ENCODE measurements at places on chromosomes 3 and 15.

GRCh38 chr3:115524549-115524948 lies 98.8 kb upstream of the GAP43 start:
- no peak for DNase-seq

- DNase-seq: no peak
Measured at GRCh38 chr3:16373341-16373946, 108.4 kb downstream of the OXNAD1 start.

DNA sequence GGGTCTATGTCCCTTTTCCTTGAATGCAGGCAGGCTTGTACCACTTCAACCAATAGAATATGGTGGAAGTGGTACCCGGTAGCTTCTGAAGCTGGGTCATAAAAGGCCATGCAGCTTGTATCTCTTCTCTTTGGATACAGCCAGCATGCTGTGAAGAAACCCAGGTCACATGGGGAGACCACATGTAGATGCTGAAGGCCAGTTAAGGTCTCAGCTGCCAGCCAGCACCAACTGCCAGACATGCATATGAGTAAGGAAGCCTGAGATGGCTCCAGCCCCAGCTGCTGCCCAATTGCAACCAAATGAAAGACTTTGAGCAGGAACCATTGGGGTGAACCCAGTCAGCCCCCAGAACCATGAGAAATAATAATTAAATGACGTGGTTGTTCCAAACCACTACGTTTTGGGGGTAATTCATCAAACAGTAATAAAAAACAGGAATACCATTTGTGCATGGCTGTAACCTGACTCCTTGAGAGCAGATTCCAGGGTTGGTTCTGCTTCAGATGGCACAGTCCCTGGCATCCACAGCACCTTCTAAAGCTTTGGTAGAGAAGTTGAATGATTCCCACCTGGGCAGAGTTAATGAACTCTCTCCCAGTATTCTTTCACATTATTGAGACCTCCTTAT lies 3.8 kb downstream of the RBP2 start:
- peak; percentile 9 for DNase-seq

- no peak for DNase-seq
Measured at GRCh38 chr15:36978625-36979024, 121.7 kb downstream of the MEIS2 start.

GRCh38 chr3:114714957-114715460 lies 421.2 kb downstream of the TIGIT start:
- no peak for DNase-seq

DNA sequence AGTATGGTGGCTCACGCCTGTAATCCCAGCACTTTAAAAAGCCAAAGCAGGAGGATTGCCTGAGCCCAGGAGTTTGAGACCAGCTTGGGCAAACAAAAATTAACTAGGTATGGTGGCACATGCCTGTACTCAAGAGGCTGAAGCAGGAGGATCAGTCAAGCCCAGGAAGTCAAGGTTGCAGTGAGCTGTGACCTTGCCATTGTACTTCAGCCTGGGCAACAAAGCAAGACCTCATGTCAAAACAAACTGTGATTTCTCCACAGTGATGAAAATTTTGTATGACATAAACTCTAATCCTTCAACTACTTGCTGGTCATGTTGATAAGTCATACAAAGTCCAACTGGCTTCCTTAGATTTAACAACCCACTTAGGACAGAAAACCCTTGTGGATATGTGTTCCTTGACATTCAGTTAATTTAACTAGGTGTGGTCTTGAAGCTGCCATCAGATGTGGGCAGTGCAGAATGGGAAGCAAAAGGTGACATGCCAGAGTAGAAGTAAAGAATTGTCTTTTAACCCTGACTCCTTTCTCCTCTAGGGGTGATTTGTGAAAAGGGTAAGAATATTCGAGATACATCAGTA lies 263.3 kb downstream of the PTPRG start:
- DNase-seq: no peak

DNA sequence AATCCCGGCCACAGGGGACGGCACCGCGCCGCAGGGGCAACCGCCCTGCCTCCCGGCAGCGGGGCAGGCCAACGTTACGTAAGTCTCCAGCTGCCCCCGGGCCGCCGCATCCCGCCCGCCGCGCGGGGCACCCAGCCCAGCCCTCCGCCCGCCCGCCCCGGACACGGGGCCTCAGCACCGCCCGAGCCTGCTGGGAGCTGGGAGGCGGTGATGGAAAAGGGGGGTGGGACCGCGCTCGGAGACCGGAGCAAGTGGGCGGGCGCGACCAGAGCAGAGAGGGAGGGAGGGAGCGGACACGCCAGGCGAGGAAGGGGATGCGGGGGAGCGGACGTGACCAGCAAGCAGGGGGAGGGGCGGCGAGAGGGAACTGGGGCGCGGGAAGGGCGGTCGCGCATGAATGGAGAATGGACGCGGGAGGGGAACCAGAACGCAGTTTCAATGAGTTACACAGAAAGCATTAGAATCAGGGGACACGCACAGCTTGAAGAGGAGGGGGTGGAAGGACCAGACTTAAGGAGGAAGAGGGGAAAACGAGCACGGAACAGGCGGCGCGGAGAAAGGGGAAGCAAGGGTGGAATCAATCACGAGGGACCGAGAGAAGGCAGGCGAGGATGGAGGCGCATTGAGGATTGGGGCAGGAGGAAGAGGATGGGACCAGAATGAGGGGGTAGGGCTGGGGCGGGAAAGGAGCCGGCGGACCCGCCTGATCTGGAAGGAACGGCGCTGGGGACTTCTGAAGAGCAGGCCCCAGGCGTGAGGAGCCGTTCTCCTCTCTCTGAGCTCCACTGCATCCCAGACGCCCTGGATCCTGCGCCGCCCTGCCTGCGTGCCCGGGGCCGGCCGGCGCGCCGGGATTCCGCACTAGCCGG lies 559 bp downstream of the PKM start:
- peak; percentile 66 for DNase-seq

DNA sequence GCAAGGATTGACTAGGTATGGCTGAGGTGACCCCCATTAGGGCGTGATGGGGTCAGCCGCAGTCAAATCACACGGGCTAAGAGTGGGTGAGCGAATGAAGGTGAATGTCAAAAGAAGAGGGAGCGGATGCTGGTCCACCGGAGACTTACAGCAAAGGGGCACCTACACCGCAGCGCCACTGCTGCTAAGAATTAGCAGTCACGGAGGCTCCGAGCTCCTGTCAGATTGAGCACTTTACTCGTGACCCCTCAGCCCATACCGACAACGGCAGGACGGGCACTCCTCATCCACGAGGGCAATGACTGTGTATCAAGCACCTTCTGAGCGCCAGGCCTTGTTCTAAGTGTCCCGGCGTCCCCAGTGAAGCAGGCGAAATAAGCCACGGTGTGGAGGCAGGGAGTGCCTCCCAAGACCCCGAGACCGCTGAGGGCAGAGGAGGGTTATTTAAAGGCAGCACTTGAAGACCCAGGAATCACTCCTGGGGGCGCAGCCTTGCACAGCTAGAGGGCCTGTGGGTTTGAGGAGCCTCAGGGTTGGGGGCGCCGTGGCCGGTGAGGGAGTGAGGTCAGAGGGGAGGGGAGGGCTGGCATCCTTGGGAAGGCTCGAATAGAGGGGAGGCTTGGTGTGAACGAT lies 61.6 kb upstream of the GATA2 start:
- no peak for DNase-seq

GRCh38 chr3:148203297-148204010 lies 494.2 kb upstream of the AGTR1 start:
- DNase-seq: no peak

DNA sequence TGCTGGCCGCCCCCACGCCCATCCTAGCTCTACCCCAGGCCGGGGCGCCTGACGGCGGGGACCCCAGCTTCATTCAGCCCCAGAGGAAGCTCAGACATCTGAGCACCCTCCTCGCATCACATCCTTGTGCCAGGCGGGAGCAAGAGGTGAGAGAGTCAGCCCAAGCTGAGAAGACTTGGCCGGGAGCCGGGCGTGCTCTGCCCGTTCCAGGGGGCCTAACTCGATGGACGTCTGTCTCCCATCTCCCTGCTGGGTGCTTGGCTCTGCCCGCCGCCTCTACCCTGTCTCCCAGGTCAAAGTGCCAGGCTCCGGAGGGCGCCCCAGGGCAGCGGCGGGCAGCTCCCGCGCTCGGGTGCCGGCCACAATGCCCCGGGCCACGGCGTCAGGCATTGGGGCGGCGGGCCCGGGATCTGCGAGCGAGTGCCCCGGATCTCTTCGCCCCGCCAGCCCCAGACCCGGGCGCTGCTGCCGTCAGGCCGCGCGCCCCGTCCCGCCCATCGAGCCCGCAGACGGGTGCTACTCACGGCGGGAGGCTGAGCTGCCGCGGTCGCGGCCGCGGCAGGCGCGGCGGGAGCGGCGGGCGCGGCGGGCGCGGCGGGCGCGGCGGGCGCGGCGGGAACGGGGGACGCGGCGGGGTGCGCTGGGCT lies 388 bp downstream of the DAPK2 start:
- no peak for DNase-seq

GRCh38 chr3:48685603-48686511 lies at the start of gene NCKIPSD:
Gene NCKIPSD (minus strand): TSS chr3:48685915. CDS start chr3:48685807, 108 bp downstream.
- peak; percentile 62 for DNase-seq

DNA sequence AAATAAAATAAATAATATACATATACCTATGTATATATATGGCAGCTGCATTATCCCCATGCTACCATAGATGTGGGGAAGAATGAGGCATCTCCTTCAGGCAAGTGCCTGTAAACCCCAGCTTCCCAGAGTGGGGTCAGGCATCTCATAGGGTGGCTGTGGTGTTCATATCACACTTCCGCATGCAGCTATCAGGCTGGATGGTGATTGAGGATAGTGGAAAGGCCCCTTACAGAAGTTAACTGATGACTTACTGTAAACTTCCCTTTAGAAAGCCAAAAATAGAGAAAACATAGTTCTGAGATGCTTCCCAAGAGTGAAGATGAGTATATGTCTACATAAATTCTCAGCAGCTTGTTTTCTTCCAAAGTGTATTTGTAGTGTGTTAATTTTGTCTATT lies 3.5 kb upstream of the PP2D1 start:
- no peak for DNase-seq

- no peak for DNase-seq
Measured at GRCh38 chr3:11536132-11536935, 107.4 kb downstream of the VGLL4 start.

GRCh38 chr3:4426261-4426781 lies 40.7 kb downstream of the SUMF1 start:
- DNase-seq: no peak

DNA sequence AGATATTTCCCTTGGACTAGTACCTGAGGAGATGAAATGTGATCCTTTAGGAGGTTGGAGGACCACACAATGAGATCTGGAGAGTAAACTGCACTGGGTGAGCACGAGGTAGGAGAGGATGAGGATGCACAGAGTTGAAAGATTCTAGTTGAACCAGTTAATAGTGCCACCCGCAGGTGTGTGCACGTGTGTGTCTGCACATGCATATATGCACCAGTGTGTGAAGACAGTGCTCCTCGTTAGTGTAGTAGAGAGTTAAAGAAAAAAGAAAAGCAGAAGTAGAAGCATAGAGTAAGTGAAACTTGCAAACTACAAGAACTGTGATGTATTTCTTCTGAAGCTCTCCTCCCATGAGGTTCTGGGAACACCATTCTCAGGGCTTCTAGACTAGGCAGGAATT lies 8.4 kb downstream of the MED12L start:
- peak; percentile 31 for DNase-seq

DNA sequence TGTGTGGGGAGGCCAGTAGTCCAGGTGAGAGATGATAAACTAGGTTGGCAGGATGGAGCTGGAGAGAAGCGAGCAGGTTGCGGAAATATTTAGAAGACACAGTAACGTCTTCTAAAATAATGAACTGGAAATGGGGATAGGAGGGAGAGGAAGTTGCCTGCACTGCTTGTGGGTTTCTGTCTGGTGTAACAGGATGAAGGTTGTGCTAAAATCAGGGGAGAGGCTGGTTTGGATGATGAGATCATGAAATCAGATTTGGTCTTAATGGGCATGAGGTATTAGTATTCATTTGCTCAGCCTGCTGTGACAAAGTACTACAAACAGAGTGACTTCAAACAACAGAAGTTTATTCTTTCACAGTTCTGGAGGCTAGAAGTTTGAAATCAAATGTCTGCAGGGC lies 32.1 kb upstream of the TNFAIP8L3 start:
- peak; percentile 62 for DNase-seq

- DNase-seq: no peak
Measured at GRCh38 chr15:85878828-85879225, 84.1 kb upstream of the KLHL25 start.

- DNase-seq: no peak
Measured at GRCh38 chr3:186108106-186108940, 566 bp downstream of the ETV5 start.

GRCh38 chr3:51946796-51947195 lies 4.6 kb downstream of the PARP3 start:
- no peak for DNase-seq

DNA sequence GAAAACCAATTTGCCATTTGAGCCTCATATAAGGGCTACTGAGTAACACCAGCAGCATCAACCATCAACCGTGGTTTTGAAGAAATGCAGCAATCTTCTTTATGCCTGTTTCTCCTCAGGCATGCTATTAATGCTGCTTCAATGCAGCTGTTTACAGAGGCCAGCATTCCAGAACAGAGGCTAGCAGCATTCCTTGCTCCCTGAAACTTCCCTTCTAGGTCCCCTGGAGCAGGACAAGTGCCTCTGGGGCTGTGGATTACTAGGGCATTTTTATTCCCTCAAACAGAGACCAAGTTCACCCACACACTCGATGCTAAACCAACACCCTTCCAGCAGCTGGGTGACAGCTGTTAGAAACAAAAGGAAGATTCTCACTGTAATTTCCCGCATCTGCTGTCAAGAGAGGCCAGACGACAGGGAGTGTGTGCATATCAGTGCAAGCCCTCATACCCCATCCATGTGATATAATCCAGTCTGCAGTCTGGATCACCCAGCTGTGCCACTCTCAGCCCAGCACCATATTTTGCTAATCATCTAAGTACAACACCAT lies 57.5 kb downstream of the HOMER2 start:
- no peak for DNase-seq

DNA sequence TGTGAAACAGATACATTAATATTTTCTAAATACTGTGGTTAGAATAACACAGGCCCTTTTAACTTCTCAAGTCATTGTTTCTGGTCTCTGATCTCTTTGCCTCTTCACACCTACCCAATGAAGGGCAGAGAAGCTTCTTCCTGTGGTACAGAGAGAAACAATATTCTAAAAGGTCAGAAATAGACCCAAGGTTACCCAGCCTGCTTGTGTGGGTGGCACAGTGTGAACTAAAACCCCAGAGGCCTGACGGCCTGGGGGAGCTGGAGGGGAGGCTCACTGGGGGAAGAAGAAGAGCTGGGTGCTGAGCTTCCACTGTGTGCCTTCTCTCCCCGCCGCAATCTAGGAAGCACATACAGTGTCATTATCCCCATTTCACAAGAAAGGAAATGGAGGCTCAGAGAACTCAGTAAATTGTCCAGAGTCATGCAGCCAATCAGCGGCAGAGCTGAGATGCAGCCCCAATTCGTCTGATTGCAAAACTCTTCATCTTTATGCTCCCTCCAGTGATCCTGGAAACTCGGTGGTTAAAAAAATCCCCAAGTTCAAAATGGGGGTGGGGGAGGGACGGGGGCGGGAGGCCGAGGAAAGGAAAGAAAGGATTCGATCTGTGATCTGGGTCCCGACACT lies 64.1 kb upstream of the HEG1 start:
- peak; percentile 78 for DNase-seq

Data from MV-4-11 (cell line).